DMS53 (cell line): ENCODE measurements at places on chromosomes 1 and 21.

- no peak for DNase-seq
Observed at GRCh38 chr21:44062380-44062779, 44.8 kb upstream of the PWP2 start.

DNA sequence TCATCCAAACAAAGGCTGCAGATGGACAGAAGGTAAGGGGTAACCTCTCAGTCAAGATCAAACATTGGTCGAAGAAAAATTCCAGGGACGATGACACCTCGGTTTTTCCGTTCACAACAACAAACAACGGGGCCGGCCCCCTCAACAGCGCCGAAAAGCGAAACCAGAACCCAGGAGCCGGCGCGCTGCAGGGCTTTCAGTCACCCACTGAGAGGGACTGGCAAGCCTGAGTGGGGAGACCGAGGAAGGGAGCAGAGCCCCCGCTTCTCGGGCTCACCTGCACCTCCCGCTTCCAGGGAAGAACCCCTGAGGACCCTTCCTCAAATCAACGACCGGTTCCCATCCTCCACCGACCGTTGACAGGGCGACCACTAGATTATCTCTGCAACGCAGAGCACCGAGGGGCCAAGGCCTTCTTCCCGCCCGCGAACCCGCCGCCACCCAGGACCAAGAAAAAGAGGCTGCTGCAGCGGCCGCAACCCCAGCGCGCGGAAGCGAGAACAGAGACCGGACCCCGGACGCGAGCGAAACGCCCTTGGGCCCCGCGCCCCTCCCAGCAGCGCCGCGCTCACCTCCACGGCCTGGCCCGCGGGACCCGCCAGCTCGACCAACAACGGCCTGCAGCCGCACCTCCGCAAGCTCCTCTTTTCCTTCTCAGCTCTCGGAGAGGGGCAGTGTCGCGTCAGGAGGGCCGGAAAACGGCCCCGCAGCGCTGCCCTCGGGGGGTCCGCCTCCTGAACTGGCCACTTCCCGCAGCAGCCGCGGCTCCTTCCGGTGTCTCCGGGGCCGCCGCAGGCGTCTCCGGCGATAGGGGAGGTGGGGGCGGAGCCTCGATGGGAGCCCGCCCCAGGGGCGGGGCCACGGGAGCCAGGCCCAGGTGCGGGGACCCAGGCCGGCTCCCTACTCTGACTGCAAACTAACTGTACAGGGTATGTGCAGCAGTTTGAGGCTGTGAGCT lies at the start of gene USP33:
Gene USP33 (minus strand): TSS at position 782 of the 958 bp plus-strand sequence. CDS start 18,155 bp downstream, outside the sequence.
- DNase-seq: peak; percentile 96

DNA sequence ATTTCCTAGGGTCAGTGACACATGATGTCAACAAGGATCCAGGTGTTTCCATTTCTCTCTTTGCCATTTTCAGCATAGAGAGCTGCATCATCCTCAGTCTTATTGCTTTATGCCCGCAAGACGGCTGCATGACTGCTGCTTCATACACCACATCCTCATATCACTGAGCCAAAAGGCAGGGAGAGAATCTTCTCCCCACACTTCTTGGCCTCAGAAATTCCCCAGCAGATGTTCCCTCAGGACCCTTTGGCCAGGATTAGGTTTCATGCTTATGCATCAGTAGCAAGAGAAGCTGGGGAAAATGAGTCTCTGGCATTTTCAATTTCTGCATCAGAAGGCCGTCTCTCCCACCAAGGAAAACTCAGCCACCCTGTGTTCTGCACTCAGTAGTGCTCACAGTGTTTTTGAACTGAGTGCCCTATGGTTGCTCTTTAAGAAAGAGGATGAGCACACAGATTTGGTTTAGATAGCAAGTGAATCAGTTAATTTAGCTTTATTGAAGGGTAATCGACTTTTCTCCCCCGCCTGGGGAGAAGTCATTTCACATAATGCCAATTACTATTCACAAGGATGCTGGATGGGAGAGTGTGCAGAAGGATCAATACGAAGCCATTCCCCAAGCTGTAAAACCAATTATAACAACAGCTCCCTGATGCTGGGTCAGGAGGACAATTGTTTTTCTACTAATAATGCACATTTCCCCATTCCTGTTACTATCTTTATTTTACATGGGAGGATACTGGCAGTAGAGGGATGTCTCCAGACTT lies 360.2 kb downstream of the HHIPL2 start:
- no peak for DNase-seq

- DNase-seq: no peak
Observed at GRCh38 chr1:70462611-70463010, 51.5 kb downstream of the CTH start.

GRCh38 chr1:232553809-232554208 lies 76.1 kb downstream of the SIPA1L2 start:
- DNase-seq: no peak

GRCh38 chr1:6294080-6294889 lies 33.4 kb upstream of the GPR153 start:
- no peak for DNase-seq

DNA sequence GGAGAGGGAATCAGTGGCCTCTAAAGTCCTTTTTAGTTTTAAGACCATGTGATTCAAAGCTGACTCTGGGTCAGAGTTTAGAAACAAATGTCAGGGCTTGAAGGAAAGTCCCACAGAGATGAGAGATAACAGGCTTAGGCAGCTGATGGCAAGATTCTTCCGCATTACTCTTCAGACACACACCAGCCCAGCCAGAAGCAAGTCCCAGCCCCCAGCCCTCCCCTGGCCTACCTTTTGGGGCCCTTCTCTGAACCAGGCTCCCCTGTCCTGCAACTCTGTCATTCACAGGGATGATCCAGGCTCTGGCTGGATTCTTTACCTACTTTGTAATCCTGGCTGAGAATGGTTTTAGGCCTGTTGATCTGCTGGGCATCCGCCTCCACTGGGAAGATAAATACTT lies 13.1 kb upstream of the CASQ1 start:
- DNase-seq: no peak

DNA sequence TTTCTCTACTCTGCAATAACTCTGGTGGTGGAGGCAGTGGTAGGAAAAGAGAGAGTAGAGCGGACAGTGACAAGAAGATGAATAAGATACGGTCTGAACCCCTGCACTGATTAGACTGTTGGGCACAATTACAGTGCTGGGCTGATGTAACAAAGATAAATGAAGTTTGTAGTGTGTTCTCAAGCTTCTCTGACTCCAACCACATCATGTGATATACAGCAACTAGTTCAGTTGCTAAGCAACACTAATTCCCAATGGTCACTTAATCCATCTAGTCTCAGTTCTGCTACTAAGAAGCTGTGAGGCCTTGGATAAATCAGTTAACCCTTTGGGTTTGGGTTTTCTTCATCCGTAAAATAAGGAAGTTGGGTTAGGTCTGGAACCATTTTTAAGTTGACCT lies 17.3 kb downstream of the DDR2 start:
- DNase-seq: no peak

GRCh38 chr1:175353066-175353465 lies 160.5 kb upstream of the KIAA0040 start:
- DNase-seq: no peak

GRCh38 chr1:71980556-71980955 lies 301.8 kb downstream of the NEGR1 start:
- DNase-seq: no peak

GRCh38 chr1:53448241-53448841 lies 10.9 kb upstream of the DMRTB1 start:
- no peak for DNase-seq

- DNase-seq: peak; percentile 55
Observed at GRCh38 chr1:145995964-145996432, 381 bp downstream of the TXNIP start.

- DNase-seq: peak; percentile 59
Observed at GRCh38 chr1:24526940-24527542, 24.4 kb downstream of the RCAN3 start.

GRCh38 chr1:187773168-187773567 lies 944.4 kb downstream of the PLA2G4A start:
- DNase-seq: no peak

- peak; percentile 52 for DNase-seq
Observed at GRCh38 chr1:199948587-199949280, 78.8 kb upstream of the NR5A2 start.

- DNase-seq: no peak
Observed at GRCh38 chr21:25314247-25314646, 293.0 kb downstream of the MRPL39 start.

DNA sequence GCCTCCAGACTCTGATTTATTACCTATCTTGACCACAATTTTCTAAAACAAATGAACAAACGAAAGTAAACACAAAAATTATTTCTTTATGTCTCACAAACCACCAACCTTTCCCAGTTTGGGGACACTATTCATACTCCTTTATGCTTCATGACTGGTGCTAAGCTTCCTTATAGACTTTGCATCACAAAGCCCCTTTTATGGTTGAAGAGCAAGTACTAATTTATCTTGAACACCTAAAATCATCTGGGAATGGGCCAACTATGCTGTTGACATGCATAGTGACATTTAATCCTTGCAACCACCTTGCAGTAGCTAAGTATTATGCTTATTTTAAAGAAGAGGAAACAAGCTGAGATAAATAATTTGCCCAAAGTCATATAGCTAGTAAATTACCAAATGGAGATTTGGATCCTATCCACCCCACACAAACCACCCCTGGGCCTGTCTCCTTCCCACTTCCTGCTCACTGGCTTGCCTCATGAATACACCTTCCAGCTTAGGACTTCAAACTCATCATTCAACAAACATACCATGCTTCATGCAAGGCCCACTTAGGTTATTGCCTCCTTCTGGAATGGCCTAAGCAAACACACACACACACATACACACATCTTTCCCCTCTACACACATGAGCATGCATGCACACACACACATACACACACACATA lies 192.2 kb downstream of the PLPP3 start:
- DNase-seq: peak; percentile 29
